ENCODE measurements at places on chromosomes 2 and 18.

GRCh38 chr2:218286570-218287459 is 5.5 kb downstream of the TMBIM1 start:
- peak; percentile 84 for DNase-seq

GRCh38 chr18:46632401-46633071 is 24.5 kb downstream of the LOXHD1 start:
- no peak for DNase-seq

DNA sequence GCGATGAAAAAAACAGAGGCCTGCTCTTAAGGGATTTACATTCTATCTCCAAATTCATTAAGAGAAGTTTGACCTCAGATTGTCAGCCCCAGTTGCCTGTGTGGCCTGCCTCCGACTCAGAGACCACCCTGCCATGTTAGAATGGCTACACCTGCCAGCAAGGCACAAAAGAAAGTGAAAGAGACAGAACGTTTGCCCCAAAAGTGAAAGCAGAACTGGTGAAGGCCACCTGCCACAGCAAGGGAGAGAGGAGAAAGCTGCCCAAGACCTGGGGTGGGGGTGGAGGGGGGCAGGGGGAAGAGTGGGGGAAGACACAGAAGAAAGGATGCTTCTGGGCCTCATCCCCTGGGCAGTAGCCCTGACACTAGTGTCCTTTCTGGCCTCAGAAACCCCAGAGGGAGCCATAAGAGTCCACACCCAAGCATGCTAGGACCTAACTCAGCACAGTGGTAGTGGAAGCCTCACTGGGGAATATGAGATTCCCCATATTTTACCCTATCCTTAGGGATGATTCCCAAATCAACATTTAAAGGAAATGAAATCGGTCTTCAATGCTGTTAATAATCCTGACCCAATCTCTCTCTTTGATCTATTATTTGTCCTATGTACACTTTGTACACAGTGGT is 389.7 kb downstream of the TXNL1 start:
- no peak for DNase-seq

DNA sequence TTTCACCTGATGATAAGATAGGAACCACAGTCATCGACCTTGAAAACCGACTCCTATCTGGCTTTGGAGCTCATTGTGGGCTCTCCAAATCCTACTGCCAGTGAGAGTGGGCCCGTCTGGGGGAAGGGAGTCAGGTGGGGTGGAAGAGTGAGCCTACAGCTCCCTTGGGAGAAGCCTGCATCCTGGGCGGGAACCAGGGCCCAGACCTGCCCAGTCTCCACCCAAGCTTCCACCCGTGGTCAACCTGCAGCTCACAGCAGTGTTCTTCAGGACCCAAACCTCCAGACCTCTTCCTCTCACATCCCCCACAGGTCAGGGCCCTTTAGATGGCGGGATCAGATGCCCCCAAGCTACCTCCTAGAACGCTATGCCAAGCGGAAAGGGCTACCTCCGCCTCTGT is 40.2 kb downstream of the LMAN2L start:
- DNase-seq: no peak

DNA sequence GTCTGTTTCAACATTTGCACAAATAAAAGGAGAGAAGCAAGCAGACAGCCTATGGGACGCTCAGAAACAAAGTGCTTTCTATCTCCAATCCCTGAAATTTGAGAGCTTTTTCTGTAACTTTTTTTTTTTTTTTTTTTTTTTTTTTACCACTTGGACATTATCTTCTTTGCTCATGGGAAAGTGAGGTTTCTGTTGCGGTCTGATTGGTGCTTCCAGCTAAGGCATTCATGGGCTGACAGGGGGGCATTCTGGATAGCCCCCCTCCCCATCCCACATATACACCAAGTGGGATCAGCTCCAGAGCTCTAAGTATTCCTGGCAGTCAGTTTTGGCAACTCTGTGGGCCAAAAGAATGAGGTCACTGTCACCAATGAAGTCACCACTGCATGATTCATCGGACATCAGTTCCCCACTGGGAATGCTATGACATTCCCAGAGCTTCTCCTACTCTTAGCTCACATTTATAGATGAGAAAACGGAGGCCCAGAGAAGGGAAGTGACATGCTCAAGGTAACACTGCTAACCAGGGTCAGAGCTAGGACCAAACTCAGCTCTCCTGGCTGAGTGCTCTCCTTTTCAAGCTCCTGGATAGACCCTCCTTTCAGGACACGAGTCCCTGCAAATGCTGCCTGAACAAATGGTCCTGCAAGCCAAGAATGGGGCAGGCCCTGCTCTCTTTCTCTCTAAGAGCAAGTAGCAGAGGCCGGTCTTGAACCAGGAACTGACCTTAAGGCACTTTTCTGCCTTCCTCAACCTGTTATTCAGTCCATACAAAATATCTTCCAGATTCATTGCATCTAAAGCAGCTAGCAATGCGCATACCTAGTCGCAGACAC is 61.3 kb downstream of the TMEM247 start:
- no peak for DNase-seq

- DNase-seq: no peak
Measured at GRCh38 chr2:20198001-20198400, 26.9 kb downstream of the SDC1 start.

- no peak for DNase-seq
Measured at GRCh38 chr2:219461669-219462068, 27.0 kb downstream of the SPEG start.

DNA sequence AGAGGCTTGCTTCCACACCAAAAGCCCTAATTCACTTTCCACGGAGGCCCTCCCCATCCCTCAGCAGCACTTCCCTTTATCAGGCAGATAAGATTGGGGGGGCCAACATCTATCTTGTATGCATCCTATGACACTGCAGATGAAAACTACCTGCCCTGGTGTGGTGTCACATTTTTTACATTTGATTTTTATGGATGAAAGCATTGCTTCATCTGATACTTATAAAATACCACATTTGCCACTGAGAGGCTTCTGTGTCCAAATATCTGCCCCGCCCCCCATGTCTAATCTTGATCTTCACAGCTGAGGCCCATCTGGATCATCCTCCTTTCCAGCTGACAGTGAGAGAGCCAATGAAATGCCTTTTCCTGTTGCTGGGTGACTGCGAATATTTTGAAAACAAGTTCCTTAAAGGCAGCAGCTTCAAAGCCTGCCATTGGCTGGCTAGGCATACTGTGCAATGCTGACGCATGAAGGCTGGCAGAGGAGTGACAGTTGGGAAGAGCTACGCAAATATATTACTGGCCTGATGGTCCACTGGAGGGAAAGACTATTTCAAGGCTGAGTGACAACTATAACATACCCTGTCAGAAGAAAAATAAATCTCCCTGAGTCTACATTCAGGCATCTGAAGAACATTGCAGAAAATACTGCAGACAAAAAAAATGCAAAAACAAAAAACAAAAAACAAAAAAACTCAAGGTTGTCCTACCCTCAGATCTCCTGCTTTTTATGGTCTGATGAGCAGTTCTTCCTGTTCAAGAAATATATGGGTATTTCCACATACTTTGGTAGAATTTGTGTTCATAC is 318.7 kb downstream of the PDE11A start:
- DNase-seq: no peak

DNA sequence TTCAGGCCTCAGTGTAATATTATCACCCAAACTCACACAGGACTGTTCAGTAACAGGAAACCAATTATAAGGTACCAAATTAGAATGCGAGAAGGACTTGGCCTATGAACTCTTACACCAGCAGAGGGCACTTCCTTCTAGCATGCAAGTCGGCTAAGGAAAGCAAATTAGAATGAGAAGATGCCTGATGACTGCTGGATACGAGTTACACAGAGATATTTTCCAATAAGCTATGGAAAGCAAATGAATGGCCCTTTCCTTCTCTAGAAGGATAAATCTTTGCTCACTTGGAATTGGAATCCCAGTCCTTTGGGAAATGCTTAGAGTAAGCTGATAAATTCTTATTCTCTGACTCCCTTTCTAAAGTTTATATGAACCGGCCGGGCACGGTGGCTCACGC is 109.8 kb downstream of the AP1S3 start:
- DNase-seq: no peak

DNA sequence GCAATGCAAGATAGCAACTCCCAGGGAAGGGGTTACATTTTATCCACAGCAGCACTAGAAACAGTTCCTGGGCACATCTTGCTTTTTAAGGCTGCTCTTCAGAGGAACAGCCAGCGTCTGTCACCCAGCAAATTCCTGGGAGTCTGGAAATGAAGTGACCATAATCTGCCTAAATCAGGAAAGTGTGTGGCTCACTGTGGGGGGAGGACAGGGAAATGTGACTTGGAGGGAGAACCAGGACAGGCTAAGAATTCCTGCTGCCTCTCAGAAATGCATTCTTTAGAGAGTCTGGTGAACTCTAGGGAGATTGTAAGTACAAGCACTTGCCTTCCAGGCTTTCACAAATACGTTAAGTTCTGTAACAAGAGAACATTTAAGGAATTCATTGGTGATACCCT is 364.3 kb upstream of the SPHKAP start:
- DNase-seq: no peak

GRCh38 chr2:55530539-55531081 is 11.1 kb downstream of the CFAP36 start:
- no peak for DNase-seq

DNA sequence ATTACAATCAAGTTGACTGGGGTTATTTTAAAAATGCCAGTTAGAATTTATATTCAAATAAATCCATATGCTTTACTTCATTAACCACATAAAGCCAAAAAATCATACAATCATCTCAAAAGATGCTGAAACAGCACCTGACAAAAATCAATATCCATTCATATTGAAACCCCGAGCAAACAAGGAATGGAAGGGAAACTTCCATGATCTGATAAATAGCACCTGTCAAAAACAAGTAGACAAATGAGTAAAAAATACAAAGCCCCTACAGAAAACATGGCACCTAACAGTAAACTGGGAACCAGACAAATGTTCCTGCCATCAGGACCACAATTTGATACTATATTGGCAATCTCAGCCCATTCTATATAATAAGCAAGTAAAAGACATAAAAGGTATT is 227.5 kb downstream of the HDAC4 start:
- DNase-seq: no peak

DNA sequence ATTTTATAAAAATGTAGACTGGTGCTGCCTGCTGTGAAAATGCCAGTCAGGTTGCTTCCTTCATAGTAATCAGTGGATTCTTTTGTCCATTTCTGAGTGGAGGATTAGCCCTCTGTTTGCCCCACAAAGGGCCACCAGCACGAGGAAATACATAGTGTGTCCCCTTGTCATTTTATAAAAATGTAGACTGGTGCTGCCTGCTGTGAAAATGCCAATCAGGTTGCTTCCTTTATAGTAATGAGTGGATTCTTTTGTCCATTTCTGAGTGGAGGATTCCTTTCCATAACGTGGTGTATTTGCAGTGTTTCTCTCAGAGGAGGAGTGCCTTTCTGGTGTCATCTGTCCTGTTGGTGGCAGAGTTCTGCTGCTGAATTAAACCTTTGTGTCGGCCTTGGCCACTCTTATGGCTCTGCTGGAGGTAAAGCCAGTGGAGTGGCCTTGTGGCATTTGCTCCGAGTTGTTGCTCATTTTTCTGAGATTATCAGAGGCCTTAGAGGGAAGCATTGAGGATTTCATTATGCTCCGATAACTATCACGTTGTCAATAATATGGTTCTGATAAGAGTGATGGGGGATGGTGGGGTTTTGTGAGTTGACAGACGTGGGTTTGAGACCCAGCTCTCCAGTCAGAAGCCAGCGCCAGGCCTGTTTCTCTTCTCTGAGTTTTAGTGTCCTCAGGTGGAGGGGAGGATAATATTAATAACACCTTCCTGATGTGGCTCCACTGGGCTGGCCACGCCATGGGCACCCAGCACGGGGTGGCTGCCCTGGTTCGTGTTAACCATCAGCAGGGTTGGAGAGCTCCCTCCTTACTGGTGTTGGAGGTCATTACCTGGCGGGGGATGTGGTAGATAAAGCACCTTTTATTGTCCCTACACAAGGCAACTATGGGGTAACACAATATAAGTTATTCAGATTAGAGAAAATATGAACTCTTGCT is 96.6 kb downstream of the NEDD4L start:
- no peak for DNase-seq

DNA sequence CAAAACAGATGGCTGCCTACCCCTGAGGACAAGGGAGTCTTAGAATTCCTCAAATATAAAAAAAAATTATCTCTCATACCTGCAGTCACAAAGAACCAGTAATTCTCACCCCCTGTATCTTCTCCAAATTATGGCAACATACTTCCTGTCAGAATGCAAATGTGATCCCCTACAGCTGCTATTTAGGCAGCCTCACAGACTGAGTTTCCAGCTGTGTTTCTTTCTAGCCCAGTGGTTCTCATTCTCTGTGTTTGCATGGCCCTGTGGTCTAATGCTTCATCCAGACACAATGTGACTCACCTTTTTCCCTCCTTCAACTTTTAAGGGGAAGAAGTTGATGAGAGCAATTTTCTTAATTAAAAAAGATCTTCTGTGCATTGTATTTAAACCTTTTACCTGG is 726.3 kb downstream of the TSN start:
- no peak for DNase-seq

GRCh38 chr2:97849881-97850528 is 136.6 kb downstream of the ZAP70 start:
- no peak for DNase-seq

DNA sequence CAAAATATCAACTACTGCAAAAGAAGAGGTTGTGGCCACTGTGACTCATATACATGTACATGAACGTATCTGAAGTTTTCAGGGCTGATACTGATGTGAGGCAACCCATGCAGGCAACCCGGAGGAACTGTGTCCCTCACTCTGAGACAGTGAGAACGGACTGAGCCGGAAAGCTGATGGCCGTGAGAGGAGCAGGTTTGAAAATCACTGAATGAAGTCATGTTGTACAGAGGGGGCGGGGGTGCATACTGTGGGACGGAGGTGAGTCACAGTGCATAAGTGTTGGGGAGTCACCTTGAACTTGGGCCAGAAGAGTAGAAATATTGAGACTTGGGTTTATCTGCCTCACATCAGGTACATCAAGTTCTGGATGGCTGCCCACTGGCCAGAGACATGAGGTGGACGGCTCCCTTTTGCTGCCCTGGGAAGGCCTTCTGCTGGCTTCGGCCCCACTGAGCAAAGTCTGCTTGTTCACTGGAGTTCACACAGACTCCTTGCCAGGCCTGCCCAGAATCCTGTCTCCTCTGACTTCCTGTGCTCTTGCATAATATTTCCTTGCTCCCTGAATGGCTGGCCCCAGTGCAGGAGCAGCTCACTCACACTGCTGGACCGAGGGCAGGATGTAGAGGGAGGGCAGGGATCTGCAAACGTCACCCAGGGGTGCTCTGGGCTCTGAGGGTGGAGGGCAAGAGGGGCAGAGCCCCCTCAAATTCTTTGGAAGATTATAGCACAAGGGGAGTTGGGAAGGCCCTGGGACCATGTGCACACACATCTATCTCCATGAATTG is 18.1 kb downstream of the EPAS1 start:
- DNase-seq: no peak

- no peak for DNase-seq
Measured at GRCh38 chr2:85419009-85419675, 628 bp downstream of the SH2D6 start.

- DNase-seq: no peak
Measured at GRCh38 chr2:85582492-85582891, 1.7 kb upstream of the VAMP5 start.

DNA sequence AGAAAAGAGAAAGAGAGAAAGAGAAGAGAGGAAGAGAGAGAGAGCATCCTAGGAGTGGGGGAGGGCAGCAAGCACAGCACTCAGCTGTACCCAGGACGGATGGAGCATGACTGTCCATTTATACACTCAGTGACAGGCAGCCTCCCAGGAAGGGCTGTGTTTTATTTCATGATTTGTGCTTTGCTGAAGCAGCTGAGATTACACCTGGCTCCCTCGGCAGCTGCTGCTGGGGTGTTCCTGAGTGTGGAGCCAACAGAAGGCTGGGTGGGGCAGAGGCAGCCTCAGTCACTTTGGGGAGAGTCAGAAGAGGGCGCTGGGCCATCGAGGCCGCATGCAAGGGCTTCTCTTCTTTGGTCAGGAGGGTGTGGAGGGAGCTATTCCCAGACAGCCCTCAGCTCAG is 47.8 kb upstream of the TEX51 start:
- no peak for DNase-seq
